Vagina (tissue), 2 donors: ENCODE measurements at places on chromosomes 7 and 10. TPM values are rescaled to one million over a fixed set of nuclear protein-coding genes. Genes with fewer than 3 reads are reported as not detected.
A peak's percentile ranks its signal among the peaks of the same experiment; 100 is the strongest.

- H3K27ac ChIP-seq, result no peak overlapping the region
- H3K36me3 ChIP-seq, result no peaks in the 10 kb centered on the region
- no peak for DNase-seq
- no peak overlapping the region for H3K4me3 ChIP-seq
- no peaks in the 10 kb centered on the region for H3K27me3 ChIP-seq
Measured at GRCh38 chr7:157918326-157919080, 581.7 kb downstream of the DNAJB6 start.

DNA sequence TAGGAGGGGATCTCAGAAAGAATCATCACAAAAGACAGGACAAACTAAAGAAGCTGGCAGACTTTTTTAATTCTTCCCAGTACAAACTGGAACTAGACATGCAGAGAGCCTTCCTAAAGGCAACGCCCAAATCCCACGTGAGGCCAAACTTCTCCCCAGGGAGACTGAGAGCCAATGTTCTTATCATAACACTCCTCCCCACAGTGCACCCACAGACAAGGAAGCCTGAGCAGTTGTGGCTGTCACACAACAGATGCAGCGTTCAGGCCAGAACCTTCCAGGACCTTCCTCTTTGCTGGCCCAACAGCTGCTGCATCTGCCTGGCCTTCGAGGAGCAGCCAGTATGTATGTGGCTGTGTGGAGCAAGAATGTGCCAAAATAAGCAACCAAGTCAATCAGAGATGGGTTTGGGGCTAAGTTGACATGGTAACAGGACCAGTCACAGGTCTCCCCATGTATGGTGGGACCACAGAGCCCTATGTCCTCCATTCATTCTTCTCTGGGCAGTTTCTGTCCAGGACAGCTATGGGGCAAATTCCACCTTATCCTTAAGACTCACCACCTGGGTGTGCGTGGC lies 34.9 kb downstream of the SRPK2 start:
- H3K4me3 ChIP-seq, result no peak overlapping the region
- no peaks in the 10 kb centered on the region for H3K36me3 ChIP-seq
- no peaks in the 10 kb centered on the region for H3K27me3 ChIP-seq
- H3K27ac ChIP-seq, result peak overlapping the region; percentile 10

- H3K4me3 ChIP-seq, result no peak overlapping the region
- H3K27me3 ChIP-seq, result peaks cover 7% of the 10 kb centered on the region
- H3K4me1 ChIP-seq, result peaks cover 15% of the 10 kb centered on the region
- no peak for DNase-seq
- H3K36me3 ChIP-seq, result peaks cover 36% of the 10 kb centered on the region
Measured at GRCh38 chr10:100522107-100522801, 2.6 kb upstream of the SEC31B start.

DNA sequence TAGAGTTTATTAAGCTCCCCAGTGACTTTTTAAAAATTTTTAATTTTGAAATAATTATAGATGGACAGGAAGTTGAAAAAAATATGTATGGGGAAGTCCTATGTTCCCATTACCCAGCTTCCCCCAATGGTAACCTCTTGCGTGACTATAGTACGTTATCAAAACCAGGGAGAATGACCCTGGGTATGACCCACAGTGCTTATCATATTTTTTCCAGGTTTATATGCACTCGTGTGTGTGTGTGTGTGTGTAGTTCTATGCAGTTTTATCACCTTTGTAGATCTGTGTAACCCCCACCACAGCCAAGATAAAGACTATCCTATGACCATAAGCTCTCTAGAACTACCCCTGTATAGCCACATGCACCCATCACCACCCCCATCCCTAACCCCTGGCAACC lies 72.8 kb downstream of the TBXAS1 start:
- no peaks in the 10 kb centered on the region for H3K4me1 ChIP-seq
- H3K4me3 ChIP-seq, result no peak overlapping the region
- no peak for DNase-seq

DNA sequence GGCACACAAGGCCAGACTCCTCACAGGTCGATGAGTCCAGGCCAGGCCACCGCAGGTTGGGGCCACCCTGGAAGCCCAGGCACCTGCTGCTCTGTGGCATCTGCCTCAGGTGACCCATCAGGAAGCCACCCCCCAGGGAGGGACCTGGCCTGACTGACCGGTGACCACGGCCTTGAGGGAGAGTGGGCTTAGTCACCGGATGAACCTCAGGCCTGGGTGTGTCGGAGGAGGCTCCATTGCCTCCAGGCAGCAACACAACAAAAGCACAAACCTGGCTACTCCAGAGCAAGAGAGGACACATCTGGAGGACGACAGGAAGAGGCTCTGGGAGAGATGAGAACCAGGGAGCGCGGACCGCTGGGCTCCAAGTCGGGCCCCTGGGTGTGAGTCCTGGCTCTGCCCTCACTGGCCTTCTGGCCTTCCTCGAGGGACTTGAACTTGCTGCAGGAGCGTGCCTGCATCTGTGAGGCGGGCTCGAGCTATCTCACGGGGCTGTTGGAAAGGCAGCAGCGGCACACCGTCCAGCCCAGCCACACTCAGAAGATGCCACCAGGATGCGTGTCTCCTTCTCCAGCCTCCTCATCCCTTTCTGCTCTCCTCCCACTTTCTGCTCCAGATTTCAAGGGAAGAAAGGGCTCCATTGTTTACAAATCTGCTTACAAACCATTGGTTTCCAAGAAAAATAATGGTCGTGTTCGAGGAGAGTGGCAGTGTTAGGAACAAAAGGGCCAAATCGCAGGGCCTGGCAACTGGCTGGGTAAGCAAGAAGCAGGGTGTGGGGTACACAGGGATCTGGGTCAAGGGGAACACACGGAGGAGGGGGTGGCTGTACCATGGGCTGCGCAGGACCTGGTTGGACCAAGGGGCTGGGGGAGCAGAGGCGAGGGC lies 152.9 kb downstream of the ADAM12 start:
- no peaks in the 10 kb centered on the region for H3K27me3 ChIP-seq
- no peaks in the 10 kb centered on the region for H3K4me1 ChIP-seq
- no peaks in the 10 kb centered on the region for H3K36me3 ChIP-seq
- no peak overlapping the region for H3K4me3 ChIP-seq

DNA sequence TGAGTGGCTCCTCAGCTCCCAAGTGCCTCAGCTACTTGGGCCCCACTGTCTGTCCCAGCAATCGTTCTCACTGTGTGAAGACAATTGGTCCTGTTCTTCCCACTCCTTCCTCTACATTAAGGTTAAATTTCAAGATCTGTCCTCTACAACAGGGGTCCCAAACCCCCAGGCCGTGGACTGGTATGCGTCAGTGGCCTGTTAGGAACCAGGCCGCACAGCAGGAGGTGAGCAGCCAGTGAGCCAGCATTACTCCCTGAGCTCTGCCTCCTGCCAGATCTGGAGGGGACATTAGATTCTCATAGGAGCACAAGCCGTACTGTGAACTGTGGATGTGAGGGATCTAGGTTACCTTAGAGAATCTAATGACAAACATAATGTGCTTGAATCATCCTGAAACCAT lies 376.9 kb upstream of the FZD8 start:
- H3K27ac ChIP-seq, result no peak overlapping the region
- no peaks in the 10 kb centered on the region for H3K4me1 ChIP-seq
- no peak overlapping the region for H3K4me3 ChIP-seq

- DNase-seq, result peak; percentile 72
- no peak overlapping the region for H3K4me3 ChIP-seq
- no peaks in the 10 kb centered on the region for H3K4me1 ChIP-seq
- H3K36me3 ChIP-seq, result no peaks in the 10 kb centered on the region
- no peaks in the 10 kb centered on the region for H3K27me3 ChIP-seq
Measured at GRCh38 chr10:131577786-131578471, 266.4 kb upstream of the TCERG1L start.

- H3K27me3 ChIP-seq, result peaks cover 8% of the 10 kb centered on the region
- H3K4me3 ChIP-seq, result no peak overlapping the region
- no peaks in the 10 kb centered on the region for H3K36me3 ChIP-seq
- peak overlapping the region; percentile 64 for H3K27ac ChIP-seq
Measured at GRCh38 chr7:25849500-25850184, 302.4 kb upstream of the NFE2L3 start.

DNA sequence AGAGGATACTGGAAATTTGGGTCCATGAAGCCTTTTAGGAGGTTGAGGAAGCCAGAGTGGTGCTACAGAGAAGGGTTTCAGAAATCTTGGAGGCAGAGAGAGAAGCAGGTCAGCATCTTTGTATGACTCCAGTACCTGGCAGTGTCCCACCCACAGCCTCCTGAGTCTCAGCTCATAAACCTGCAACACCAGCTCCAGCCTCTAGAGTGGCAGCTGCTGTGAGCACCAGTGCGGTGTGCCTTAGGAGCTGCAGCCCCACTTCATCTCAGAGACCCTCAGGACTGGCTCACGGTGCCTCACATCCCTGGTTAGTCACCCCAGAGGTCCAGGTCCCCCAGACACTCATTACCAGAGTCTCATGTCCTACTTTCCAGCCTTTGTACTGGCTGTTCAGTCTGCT lies 84.8 kb upstream of the PRKAR2B start:
- DNase-seq, result no peak
- H3K4me3 ChIP-seq, result no peak overlapping the region
- H3K36me3 ChIP-seq, result no peaks in the 10 kb centered on the region
- H3K27ac ChIP-seq, result no peak overlapping the region
- no peaks in the 10 kb centered on the region for H3K4me1 ChIP-seq

GRCh38 chr10:80194373-80195045 lies 10.8 kb downstream of the ANXA11 start:
- DNase-seq, result no peak
- no peaks in the 10 kb centered on the region for H3K36me3 ChIP-seq
- H3K4me3 ChIP-seq, result no peak overlapping the region
- H3K27me3 ChIP-seq, result no peaks in the 10 kb centered on the region
- H3K27ac ChIP-seq, result peak overlapping the region; percentile 18

DNA sequence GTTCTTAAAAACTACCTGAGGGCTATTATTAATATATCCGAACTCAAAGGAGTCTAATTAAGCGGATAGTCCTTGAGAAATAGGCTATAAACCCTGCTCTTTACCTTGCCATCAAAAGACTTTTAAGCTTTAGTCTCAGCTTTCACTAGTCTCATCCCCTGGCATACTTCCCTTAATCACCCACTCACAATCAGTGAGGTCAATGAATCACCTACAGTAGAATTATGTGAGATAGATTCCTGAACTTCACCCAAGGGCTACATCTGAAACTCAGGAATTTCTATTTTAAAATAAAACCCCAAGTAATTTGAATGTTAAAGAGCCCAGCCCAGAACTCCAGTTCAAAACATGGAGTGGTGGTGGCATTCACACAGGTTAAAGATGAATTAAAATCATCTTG lies 108.7 kb downstream of the ETV1 start:
- H3K27ac ChIP-seq, result no peak overlapping the region
- H3K4me1 ChIP-seq, result no peaks in the 10 kb centered on the region
- H3K4me3 ChIP-seq, result no peak overlapping the region
- DNase-seq, result no peak

DNA sequence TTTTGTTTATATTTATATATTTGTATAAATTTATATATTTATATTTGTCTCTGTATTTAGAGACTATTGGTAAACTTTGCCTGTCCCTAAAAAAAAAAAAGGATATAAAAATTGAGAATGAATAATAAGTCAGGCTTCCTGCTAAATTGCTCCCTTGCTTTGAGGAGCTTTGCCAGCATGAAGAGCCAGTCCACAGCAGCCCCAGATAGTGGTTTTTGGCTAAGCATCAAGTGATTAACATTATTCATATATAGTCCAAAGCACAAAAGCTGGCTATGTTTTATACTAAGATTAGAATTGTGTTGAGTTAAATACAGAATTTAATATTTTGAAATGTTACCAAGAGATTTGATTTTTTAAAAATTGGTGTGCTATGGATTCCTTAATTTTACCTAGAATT lies 264.9 kb upstream of the FERD3L start:
- H3K4me3 ChIP-seq, result no peak overlapping the region
- H3K36me3 ChIP-seq, result no peaks in the 10 kb centered on the region
- H3K4me1 ChIP-seq, result no peaks in the 10 kb centered on the region
- H3K27me3 ChIP-seq, result no peaks in the 10 kb centered on the region
- H3K27ac ChIP-seq, result no peak overlapping the region

DNA sequence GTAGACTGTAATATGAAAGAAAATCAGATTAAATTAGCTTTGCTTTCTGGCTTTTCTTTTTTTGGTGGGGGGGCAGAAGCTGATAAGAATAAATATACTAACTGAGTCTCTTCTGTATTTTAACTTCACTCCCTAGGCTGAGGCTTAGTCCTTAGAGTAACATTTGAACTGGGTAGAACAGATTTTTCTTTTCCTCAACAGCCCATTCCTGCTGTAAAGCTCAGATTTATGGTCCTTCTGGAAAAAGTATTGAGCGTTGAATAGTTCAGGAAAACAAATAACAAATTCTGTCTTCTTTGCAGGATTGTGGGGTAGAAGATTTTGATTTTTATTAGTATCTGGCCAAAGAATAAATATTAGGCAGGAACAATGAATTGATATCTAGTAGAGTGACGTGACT lies 17.9 kb downstream of the SGPL1 start:
- no peak overlapping the region for H3K4me3 ChIP-seq
- DNase-seq, result no peak
- H3K4me1 ChIP-seq, result peaks cover 19% of the 10 kb centered on the region

DNA sequence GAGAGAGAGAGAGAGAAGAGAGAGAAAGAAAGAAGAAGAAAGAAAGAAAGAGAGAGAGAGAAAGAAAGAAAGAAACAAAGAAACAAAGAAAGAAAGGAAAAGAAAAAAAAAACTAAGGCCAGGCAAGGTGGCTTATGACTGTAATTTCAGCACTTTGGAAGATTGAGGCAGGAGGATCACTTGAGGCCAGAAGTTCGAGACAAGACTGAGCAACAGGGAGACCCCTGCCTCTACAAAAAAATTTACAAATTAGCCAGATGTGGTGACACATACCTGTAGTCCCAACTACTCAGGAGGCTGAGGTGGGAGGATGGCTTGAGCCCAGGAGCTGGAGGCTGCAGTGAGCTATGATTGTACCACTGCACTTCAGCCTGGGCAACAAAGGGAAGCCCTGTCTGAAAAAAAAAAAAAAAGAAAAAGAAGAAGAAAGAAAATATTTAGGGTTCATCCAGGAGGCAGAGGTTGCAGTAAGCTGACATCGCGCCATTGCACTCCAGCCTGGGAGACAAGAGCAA lies 2.8 kb downstream of the SERPINE1 start:
- no peaks in the 10 kb centered on the region for H3K27me3 ChIP-seq
- no peak overlapping the region for H3K27ac ChIP-seq
- no peak for DNase-seq
- H3K4me3 ChIP-seq, result no peak overlapping the region
- H3K4me1 ChIP-seq, result peaks cover 32% of the 10 kb centered on the region
- no peaks in the 10 kb centered on the region for H3K36me3 ChIP-seq

GRCh38 chr10:126186766-126187165 lies 201.5 kb downstream of the ADAM12 start:
- no peaks in the 10 kb centered on the region for H3K36me3 ChIP-seq
- H3K4me1 ChIP-seq, result no peaks in the 10 kb centered on the region
- no peak overlapping the region for H3K27ac ChIP-seq
- H3K4me3 ChIP-seq, result no peak overlapping the region
- DNase-seq, result no peak

NPVF gene
- not detected for total RNA-seq

KLF14 gene
- not detected for total RNA-seq

TACC2 gene
- 76.4 TPM for total RNA-seq

NOM1 gene
- 28.5 TPM for total RNA-seq

OR2A1 gene
- total RNA-seq, result 0.25 TPM
